Neural crest cell (in vitro differentiated cells): ENCODE measurements at places on chromosomes 1 and 21. TPM values are rescaled to one million over a fixed set of nuclear protein-coding genes. Genes with fewer than 3 reads are reported as not detected.

OR2M4 gene
- total RNA-seq, result not detected in 2 replicates

- no peak for DNase-seq
Observed at GRCh38 chr1:4076346-4076745, 176.3 kb upstream of the C1orf174 start.

DNA sequence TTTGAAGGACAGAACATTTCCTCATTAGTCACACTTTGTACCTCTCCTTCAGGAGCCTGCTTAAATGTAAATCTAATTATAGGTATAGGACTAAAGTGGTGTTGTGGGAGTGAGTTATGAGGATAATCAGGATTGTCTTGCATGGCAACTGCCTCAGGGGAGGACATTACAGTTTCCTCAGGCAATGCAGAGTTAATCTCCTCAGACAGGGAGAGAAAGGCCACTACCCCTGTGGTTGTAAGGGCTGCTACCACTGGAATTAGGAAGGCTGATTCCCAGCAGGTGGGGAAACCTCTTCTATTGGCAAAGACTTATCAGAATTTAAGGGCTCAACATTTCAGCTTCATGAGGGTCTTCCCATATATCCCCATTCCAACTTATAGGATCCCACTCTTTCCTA lies 286.8 kb upstream of the PBX1 start:
- DNase-seq, result no peak

DNA sequence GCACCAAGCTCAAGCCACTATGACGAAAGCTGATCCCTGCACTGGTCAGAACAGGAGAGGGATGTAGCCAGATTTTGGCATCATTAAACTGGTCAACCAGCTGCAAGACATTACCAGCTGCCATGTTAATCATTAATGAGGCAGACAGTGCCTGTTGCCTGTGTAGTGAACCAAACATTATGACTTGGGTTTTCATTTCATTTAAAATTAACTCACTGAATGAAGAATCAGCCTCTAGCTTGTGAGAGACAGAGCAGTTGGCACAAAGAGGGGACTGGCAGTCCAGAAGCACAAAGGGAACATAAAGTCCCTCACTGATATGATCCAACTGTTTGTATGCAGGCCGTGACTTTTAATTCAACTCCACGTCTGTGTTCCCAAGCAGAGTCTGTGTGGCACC lies 318.9 kb downstream of the SEC16B start:
- DNase-seq, result no peak

ILDR2 gene
- 27.4 and 30.3 TPM in 2 replicates for total RNA-seq
